GM06990 (cell line): ENCODE measurements at places on chromosomes 4 and X.

DNA sequence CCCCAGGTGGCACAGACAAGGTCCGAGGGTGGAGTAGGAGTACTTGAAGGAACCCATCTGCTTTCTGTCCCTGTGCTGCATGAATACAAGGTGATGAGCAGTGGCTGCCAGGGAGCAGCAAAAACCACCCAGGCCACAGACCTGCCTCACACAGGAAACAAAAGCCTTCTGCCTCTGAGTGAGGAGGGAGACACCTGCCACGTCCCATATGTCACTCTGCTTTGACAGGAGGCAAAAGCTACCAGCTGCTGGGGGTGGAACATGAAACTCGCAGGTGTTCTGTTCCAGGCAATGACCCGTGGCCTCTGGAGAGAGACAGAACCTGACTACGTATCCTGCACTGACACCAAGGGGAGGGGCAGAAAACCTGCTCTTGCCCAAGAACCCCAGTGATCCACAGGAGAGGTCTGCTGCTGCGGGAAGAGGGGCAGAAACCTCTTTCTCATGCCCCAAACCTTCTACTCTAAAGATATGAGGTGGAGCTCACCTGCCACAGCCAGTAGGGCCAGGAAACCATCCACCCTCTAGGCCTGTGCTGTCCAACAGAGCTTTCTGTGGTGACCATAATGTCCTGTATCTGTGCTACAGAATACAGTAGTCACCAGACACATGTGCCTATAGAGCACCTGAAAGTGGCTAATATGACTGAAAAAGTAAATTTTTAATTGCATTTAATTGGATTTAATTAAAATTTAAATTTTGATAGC, 172.9 kb downstream of the PRDM5 start:
- peak; percentile 83 for DNase-seq

GRCh38 chrX:136147315-136147901, at the start of gene FHL1:
Gene FHL1 (plus strand): TSS chrX:136147533.
- DNase-seq: no peak

GRCh38 chr4:110949542-110949941, 326.7 kb upstream of the PITX2 start:
- no peak for DNase-seq

DNA sequence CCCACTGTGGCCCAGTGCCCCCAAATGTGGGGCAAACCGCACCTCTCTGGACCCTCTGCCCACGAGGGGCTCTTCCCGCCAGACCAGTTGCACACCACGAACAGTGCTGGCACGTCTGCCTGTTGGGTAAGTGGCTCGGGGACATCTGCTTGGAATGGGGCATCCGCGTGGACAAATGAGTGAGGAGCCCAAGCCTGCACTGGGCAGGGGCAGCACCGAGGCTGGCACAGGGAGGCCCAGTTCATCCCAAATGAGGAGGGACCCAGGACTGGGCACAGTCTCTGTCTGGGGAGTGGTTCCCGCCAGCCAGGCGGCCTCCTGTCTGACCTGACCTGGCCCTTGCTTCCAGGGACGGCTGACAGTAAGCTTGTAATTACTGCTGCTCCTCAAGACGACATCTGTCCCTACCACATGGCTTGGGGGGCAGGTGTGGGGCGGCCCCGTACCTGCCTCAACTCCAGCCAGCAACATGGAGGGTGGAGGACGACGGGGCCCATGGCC, 3.2 kb downstream of the SPON2 start:
- DNase-seq: no peak

- no peak for DNase-seq
Observed at GRCh38 chr4:110808351-110808878, 185.5 kb upstream of the PITX2 start.

- no peak for DNase-seq
Observed at GRCh38 chr4:124711471-124712371, 811 bp downstream of the ANKRD50 start.

DNA sequence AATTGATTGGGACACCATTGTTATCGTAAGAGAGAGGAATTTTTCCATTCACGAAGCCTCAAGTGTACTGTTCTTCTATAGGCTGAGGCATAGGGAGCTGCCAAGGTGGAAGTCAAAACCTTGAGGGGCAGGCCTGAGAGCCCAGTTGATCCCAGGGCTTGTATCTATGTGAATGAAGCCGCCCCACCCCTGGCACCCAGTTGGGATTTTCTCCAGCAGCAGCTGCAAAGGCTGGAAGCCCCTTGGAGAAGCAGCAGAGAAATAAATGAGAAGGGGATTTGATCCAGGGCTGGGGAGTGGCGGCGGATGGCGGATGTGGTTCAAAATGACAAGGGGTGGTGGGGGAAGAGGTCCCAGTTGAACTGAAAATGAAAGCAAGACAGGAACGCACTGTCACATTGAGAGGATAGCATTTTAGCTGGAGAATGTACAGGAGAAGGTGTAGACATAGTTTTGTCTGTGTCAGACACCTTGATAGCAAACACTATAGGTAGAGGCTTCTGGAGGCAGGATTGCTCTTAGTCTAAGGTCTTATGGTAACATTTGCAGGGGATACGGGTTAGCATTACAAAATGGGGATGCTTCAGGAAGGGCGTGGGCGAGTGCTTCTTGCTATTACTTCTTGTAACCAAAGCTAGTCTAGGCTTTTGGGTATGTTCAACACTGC, 32.6 kb downstream of the DOCK11 start:
- peak; percentile 61 for DNase-seq

GRCh38 chrX:71618303-71618721, at the start of gene CXCR3:
Gene CXCR3 (minus strand): TSS chrX:71618511. CDS start chrX:71618449, 62 bp downstream.
- DNase-seq: peak; percentile 79

GRCh38 chr4:99848591-99849001, 32.0 kb downstream of the DAPP1 start:
- DNase-seq: peak; percentile 76

DNA sequence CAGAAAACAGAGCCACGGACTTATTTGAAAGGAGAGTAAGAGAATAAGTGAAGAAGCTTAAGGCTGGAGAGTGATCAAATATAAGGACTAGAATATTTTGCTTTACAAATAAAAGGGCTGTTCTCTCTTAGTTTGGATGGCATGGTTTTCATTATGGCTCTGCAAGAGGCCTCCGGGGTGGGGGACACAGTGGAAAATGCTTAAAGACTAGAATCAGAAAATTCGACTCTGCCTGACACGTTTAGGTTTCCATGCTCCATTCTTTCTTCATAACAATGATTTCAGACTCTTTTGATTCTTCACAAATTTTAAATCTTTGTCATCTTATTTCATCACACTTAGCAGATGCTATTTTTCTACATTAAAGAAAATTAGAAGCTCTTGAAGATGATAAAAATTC, 632.4 kb upstream of the BOD1L1 start:
- no peak for DNase-seq

- DNase-seq: no peak
Observed at GRCh38 chr4:120824946-120825345, 97.6 kb downstream of the PRDM5 start.

GRCh38 chr4:96767815-96768480, 928.1 kb downstream of the PDHA2 start:
- DNase-seq: no peak

- peak; percentile 9 for DNase-seq
Observed at GRCh38 chr4:80841587-80842281, 188.8 kb upstream of the BMP3 start.
